ENCODE measurements at places on chromosomes 1 and 21.
A peak's percentile ranks its signal among the peaks of the same experiment; 100 is the strongest.

DNA sequence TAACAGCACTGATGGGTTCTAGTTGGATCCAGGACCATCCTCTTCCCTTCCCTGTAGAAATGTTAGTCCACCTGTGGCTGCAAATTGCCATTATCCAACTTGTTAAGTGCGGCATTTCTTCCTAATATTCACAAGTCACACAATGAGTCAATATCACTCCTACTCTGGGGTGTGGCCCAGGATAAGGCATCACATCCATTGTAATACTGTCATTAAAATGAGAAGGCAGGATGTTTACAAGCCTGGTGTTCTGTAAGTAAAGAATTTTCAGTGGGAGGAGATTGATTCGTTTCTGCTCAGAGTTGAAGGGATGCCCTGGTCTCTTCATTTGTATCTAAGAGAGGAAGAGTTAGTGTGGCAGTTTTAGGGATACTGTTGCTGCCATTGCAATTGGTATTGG, 18.1 kb upstream of the ARHGAP29 start:
- DNase-seq = no peak

DNA sequence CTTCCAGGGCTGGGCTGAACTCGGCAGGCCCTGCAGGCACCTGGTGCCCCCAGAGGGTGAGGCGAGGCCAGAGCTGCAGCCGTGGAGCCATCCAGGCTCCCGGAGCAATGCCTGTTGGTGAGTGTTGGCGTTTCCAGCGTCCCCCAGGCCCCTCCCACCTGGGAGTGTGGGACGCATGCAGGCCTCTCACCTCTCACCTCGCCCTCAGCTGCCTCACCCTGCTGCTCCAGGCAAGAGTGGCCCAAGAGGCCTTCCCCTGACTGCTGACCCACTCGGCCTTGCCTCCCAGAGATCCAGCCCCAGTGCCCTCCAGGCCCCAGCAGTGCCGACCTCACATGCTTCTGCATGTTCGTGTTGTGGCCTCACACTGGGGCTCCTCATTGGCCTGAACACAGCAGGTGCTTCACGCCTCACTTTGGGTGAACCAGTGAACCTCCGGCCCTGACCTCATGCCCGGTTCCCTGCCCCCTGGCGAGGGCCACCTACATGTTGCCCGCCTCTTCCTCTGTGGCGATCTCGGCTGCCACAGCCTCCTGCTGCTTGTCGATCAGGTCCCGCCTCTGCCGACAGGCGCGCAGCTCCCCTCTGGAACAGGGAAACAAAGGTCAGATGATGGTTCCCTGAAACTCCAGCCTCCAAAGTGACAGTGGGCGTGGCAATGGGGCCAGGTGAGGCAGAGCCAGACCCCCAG, 17.0 kb downstream of the CFAP74 start:
- DNase-seq = no peak

DNA sequence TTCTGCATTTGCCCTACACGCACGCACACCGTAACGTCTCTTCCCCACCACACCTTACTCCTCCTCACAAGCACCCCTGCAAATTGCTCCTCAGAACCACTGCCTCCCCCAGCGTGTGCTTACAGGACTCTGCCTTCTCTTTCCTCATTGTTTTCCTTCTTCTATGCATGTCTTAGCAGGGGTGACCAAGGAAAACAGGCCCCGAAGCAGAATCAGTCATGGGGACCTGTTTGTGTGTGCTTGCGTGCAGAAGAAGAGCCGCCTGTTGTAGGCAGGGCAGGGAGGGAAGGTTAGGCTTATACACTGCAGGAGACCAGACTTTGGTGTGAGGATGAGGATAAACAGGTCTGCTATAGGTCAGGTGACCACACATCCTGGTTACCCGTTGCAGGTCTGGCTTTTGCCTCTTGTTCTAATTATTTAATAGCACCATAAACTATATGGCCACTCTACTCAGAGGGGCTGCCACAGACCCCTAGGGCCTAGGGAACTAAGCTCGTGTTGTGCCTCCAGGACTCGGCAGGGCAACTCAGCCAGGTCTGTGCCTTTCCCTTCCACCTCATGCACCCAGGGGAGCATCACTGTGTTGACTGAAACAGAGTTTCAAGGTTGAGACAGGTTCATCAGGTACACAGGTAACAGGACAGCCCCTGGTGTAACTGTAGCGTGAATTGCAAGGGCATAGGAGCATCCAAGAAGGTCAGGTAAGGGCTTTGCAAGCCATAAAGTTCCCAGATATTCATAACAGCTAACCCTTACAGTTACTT, 60.8 kb upstream of the EPS8L3 start:
- DNase-seq = no peak

DNA sequence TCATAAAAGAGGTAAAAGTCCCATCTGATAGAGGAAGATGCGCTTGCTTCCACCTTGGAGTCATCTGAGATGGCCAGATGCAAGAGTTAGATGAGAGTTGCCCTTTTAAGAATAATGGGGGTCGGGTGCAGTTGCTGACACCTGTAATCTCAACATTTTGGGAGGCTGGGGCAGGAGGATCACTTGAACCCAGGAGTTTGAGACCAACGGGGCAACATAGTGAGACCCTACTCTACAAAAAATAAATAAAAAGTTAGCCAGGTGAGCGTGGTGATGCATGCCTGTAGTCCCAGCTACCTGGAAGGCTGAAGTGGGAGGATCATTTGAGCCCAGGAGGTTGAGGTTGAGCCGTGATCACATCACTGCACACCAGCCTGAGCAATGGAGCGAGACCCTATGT, 13.5 kb upstream of the TEDDM1 start:
- DNase-seq = no peak

DNA sequence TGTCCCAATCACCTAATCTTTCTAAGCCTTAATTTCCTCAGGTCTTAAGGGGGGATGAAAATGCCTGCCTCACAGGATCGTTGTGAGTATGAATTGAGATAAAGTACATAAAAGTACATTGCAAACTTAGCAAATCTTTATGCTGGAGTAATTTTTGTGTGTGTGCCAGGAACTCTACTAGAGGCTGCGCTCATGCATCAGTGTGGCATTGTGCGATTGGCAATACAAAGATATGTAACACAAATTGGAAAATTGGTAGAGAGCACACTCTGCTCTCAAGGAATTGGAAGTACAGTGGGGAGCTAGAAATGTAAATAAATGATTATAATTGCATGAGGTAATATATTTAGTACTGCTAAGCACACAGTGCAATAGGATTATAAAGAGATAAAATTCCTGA, 398.3 kb downstream of the DUSP10 start:
- no peak for DNase-seq

DNA sequence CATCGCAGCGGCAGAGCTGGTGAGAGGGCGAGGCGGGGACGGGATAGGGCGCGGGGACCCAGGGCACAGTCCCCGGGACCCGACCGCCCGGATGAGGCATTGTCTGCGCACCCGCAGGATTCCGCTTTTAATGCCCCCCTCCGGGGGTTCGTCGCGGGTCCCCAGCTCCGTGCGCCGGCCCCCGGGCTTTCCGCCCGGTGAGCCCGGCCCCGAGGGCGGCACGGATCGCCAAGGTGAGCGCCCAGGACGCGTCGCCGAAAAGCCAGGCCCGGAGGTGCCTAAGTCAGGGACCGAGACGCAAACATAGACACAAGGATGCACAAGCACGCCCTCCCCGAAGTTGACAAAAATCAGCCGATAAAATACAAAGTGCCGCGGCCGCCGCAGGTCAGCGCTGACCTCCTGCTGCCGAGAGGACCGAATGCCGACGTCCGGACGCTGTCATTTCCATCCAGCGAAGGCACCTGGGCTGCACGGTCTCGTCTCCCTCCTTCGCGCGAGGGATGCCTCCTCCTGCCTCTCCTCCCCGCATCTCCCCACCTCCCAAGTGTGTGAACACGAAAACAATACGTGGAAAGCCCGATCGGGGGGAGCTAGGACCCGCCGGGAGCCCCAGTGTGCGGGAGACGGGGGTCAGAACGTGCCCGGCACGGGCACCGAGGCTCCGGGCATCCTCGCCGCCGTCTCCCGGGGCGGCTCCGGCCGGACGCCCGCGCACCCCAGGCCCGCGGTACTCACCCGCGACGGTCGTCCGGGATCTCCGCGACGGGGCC, 101.1 kb upstream of the SOD1 start:
- peak; percentile 41 for DNase-seq

- no peak for DNase-seq
Measured at GRCh38 chr1:84899969-84900368, 7.0 kb upstream of the LPAR3 start.

GRCh38 chr21:36917471-36918158, 48.9 kb downstream of the HLCS start:
- peak; percentile 40 for DNase-seq

- DNase-seq = no peak
Measured at GRCh38 chr1:228723287-228723686, 12.0 kb upstream of the RHOU start.

DNA sequence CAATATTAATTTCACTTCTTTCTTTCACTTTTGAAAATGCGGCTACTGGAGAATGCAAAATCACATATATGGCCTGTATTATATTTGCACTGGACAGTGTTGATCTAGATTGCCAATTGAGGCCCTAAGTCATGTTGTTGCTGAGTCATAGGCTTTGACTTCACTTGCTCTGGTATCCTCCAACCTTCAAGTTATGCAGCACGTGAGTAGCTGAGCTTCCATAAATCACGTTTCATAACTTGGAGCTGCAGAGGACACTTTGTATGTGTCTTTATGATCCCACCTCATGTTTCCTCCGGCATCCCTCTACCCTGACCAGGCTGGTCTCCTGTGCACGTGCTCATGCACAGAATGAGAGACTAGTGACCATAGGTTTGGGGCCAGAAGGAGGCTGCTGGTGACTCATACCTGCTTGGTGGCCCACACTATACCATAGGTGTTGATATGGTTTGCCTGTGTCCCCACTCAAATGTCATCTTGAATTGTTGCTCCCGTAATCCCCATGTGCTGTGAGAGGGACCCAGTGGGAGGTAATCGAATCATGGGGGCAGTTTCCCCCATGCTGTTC, 103.0 kb upstream of the TSPAN2 start:
- no peak for DNase-seq

GRCh38 chr21:45465611-45466329, 60.8 kb downstream of the COL18A1 start:
- DNase-seq = no peak

DNA sequence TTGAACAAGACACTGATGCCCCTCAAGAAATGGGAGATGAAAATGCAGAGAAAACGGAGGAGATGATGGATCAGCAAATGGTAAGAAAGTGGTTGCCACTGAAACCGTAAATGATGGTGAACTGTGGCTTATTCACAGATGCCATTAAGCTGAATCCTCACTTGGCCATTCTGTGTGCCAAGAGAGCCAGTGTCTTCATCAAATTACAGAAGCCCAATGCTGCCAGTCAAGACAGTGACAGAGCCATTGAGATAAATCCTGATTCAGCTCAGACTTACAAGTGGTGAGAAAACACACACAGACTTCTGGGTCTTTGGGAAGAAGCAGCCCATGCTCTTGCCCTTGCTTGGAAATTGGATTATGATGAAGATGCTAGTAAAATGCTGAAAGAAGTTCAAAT, 52.5 kb downstream of the NBPF6 start:
- no peak for DNase-seq

- DNase-seq = no peak
Measured at GRCh38 chr1:93758842-93759515, 77.3 kb upstream of the BCAR3 start.

DNA sequence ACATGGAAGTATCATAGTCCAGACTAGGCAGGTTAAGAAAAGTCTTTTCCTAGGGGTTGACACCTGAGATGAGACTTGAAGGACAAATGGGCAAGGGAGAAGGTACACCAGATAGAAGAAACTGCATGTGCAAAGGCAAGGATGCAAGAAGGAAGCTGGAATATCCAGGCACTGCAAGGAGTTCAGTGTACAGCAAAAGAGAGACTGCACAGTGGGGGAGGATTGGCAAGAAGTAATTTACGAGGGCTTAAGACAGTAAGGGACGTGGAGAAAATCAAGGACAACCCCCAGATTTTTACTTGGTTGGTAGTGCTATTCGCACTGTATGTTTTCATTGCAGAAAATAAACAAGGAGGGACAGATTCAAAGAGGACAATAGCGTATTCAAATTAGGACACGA, 58.5 kb downstream of the DNM3 start:
- peak; percentile 51 for DNase-seq

DNA sequence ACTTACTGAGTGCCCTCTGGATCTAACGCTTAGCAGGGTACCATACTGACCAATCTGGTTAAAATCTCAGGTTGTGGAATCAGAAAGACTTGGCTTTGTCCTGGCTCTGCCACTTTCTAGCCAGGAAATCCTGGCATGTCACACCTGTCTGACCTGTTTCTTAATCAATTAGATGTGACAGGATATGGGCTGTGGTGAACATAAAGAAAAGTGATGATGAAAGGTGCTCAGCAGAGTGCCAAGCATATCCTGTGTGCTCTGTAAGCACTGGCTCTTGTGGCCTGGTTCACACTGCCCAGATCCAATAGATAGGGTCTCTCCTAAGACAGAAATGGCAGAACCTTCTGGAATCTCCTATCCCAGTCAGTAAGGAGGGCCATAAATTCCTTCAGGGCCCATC, 53.9 kb downstream of the PHC2 start:
- DNase-seq = no peak

GRCh38 chr1:236978740-236979139, 25.5 kb downstream of the MT1HL1 start:
- no peak for DNase-seq

DNA sequence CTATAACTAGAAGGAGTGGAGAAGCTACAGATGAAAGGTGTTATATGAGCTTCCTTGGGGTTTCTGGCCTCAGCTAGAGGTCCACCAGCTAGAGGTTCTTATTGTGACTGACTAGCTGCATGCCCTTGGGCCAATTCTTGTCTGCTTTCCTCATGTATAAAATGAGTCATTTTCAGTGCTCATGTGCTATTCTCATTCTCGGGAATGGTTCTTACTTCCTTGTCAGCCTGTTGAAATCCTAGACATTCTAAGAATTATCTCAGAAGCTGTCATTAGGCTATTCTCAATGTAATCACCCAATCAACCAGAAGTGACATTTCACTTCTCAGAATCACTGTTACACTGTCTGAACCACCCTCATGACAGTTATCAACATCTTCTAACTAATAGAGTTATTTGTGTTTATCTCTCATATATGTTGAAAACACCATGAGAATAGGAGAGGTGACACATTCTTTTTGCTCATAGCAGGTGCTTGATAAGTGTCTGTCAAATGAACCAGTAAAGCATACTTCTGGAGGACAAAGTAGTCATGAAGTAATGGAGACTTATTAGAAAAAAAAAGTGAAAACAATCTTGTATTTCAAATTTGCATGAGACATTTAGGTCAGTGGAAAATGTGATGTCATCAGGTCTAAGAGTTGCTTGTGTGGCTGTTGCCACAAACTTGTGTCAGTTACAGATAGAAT, 122.8 kb upstream of the IVNS1ABP start:
- no peak for DNase-seq

DNA sequence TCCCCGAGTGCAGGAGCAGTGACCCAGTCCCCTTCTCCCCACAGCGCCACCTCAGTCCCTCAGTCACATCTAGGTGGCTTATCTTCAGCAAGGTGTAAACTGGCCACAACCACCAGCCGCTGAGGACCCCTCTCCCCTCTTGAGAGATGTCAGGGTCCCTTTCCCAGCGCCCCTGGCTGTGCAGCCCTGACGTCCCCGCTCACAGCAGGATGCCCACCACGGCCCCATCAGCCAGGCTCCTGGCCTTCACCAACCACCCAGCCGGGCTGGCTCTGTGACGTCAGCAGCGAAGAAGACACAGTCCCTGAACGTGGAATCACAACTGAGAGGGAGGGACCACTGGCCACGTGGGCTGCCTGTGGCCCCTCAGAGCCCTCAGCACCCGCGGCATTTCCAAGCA, 249.4 kb downstream of the NPHP4 start:
- DNase-seq = no peak

GRCh38 chr1:9576903-9577302, 11.8 kb upstream of the TMEM201 start:
- no peak for DNase-seq

All from midbrain (tissue), 1 donor.